ENCODE measurements at places on chromosomes 1 and 21.

- no peak for DNase-seq
Measured at GRCh38 chr1:222278501-222278900, 269.4 kb downstream of the HHIPL2 start.

DNA sequence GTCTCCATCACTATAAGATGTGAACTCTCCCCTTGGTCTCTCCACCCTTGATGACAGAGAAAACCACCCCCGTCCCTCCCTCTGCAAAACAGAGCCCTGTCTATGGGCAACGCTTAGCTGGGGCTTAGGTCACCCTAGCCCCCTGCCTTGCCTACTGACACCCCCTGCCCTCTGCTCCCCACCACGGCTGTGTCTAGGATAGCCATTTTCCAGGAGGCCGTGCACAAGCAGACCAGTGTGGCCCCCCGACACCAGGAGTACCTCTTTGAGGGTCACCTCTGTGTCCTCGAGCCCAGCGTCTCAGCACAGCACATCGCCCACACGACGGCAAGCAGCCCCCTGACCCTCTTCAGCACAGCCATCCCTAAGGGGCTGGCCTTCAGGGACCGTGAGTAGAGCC lies 8.5 kb downstream of the IKBKE start:
- no peak for DNase-seq

GRCh38 chr1:153000294-153000693 lies 1.3 kb upstream of the SPRR3 start:
- DNase-seq, result no peak

DNA sequence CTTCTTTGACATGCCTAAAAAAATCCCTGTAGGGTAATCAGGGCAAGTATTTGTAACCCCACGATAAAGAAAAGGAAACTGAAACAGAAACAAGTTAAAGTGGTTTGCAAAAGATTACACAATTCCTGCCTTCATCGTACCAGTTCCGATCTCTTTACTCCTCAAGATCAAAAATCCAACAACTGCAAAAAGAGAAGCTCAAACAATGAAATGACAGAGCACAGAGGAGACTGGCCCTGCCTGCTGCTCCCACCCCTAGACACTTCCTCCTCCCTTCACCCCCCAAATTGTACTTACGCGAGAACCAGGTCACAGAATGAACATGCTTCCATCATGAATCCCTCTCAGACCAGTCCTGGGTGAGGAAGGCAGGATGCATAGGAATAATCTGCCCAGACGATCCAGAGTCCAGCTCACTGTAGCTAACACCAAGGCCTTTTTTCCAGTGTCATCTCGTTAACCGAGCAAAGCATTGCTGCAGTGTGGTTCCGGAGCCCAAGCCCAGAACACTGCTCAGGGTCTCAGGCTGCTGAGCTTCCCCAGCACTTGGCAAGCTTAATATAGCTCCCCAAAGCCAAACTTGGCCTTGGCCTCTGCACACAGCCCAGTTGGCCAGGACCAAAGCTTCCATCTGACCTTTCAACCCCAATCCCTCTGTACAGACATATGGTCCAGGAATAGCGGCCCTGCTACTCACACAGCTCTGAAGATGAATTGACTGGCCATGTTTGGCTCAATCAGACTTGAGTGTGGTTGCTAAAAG lies 20.3 kb downstream of the RXRG start:
- no peak for DNase-seq

- DNase-seq, result peak; percentile 45
Measured at GRCh38 chr1:201538612-201539551, at the start of gene NAV1. Gene NAV1 (plus strand): TSS chr1:201539127. CDS start chr1:201622885, 83,758 bp downstream.

DNA sequence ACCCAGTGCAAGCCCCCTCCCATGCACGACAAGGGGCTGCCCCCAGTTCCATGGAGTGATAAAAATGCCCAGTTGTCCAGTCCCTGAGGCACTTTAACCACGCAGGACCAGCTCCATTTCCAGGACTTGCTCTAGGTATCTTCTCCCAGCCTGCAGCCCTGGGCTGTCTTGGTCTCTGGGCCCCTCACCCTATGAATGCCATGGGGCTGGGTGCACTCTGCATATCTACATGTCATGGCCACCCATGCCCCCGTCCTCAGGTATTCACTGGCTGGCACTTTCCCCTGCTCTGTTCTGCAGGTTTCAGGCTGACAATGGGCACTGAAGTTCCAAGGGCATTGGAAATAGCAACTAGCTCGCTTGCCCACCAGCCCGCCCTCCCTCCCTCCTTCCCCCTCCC lies 19.6 kb upstream of the C1orf174 start:
- DNase-seq, result no peak

GRCh38 chr1:114088392-114089299 lies 65.0 kb downstream of the SYT6 start:
- no peak for DNase-seq

GRCh38 chr21:44761747-44762208 lies 39.8 kb downstream of the UBE2G2 start:
- DNase-seq, result no peak

- DNase-seq, result no peak
Measured at GRCh38 chr1:10536133-10536770, 61.5 kb downstream of the PEX14 start.

GRCh38 chr1:183353597-183353996 lies 64.6 kb downstream of the NMNAT2 start:
- DNase-seq, result no peak

DNA sequence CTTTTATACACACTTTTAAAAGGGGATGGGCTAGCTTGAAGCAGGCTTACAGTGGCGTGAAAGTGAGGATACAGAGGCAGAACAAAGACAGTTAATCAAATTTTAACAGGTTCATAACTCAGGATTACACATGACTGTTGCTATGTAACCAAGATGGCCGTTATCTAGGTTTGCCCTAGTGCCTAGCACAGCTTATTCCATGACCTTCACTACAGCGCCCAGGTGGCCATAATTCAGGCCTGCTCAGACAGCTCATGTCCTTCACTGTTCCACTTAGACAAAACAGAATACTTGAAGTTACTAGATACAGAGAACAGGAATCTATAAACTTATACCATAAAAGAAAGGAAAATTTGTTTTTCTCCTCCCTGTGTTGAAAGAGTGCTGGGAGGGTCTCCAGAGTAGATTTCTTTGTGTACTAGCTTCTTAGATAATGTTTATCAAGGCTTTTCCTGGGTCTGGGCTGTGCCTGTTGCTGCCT lies 6.2 kb upstream of the SPRR2F start:
- no peak for DNase-seq

GRCh38 chr21:35402061-35402460 lies 353.0 kb upstream of the RUNX1 start:
- DNase-seq, result no peak

- DNase-seq, result no peak
Measured at GRCh38 chr1:19450811-19451515, 34.4 kb downstream of the CAPZB start.

DNA sequence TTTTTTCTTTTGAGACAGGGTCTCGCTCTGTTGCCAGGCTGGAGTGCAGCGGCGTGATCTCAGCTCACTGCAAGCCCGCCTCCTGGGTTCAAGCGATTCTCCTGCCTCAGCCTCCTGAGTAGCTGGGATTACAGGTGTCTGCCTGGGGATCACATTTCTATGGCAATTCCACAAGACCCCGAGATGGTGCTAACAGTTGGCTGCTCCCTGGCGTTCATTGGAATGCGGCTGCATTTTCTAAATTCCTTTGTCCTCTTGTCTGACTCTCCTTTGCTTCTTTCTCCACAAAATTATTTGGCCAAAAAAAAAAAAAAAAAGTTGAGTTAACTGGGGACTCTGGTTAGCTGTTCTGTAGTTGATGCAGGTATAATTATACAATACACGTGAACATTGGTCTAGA lies 176.4 kb downstream of the ETS2 start:
- no peak for DNase-seq

DNA sequence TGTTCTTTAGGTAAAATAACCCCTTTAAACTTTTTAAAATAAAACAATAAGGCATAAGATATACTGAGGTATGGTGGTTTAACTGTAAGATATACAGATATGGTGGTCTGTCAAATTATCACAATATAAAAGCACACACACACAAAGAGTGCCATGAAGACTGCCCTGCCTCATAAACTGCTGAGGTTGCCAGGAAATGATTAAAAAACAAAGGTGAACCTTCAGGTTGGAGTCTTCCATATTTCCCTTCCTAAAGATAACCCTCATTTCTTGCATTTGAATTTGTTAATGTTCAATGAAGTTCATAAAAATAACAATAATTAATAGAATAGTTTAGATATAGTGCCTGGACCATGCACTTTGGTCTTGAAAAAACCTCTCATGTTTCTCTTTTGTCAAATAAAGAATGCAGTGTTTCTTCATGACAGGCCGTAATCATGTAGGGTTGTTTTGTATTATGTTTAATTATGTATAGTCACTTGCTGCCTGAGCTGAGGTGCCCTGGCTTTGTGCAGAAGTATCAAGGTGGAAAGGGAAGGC lies 123.6 kb upstream of the B3GALT2 start:
- no peak for DNase-seq

DNA sequence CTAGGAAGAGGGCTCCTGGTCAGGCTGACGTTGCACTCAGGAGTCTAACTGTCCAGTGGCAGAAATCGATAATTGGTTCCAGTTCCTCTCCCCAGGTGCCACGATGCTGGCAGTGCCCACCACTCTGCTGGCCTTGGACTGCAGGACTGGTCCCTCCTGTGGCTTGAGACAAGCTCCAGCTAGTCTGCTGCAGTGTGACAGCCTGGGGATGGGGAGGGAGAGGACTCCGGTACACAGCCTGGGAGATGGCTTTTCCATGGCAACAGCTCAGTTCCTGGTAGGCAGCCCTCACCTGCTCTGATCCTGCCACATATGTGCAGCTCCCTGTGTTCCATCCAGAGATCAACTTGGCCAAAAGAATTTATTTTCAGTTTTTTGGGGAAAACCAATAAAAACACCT lies 239.3 kb downstream of the KCNJ6 start:
- DNase-seq, result no peak

- peak; percentile 72 for DNase-seq
Measured at GRCh38 chr1:3441410-3441847, 13.0 kb upstream of the ARHGEF16 start.

GRCh38 chr1:201085902-201086735 lies 26.1 kb downstream of the CACNA1S start:
- DNase-seq, result peak; percentile 15

GRCh38 chr1:225437710-225438437 lies 10.0 kb upstream of the LBR start:
- no peak for DNase-seq

- no peak for DNase-seq
Measured at GRCh38 chr1:172815740-172816139, 156.8 kb downstream of the FASLG start.

DNA sequence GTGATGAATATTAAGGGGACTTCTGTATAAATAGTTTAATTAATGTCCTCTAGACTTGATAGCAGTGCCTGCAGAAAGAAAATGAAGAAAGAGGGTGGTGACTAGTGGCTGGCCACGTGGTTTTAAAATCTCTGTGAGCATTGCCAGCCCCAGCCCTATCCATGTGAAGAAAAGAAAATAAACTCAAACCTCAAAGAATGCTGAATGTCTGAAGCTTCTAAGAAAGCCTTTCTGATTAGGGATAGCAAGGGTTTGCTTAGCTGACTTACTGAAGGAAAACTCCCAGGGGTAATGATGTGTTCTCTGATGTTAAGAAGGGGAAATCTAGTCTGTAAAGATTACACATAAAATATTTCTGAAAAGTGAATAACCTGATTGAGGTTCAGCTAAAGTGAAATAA lies 31.8 kb downstream of the ADGRL2 start:
- no peak for DNase-seq

DNA sequence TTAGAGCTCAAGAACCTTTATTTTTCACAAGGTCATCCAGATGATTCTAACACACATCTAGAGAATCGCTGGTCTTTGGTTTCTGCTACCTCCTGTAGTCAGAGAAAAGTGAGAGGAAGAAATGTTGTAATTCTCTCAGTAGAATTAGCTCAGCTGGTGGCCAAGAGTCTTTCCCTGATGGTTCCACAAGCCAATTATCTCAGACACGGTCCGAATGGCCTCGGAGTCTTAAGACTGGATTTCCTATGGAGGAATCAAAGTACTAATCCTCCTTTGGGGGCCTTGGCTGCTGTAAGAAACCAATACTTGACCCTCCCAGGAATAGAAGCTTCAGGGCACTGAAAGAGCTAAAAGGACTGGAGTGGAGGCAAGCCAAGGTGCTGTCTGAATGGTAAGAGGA lies 1.8 kb downstream of the TMEM81 start:
- no peak for DNase-seq
